RCC 7860 (cell line): ENCODE measurements at places on chromosomes 11 and 22.

- no peak for DNase-seq
These were observed 103.0 kb downstream of the KCNQ1 start for GRCh38 chr11:2547806-2548205.

DNA sequence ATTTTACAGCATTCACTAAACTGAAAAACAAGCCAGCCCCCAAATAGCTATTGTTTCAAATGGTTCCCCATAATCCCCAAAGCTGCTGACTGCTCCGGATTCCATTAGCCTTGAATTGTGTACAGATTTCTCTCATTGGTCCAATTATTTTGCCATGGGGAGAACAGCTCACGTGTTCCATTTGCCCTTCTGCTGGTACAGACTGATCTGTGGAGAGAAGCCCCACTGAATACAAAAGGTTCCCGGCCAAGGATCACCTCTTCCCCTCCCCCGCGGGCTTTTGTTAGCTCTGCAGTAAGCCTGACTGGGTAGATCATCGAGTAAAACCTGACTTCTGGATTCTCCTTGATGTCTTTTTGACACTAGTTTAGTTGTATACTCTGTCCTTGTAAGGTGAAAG lies 9.1 kb upstream of the MAPK8IP1 start:
- DNase-seq = no peak

DNA sequence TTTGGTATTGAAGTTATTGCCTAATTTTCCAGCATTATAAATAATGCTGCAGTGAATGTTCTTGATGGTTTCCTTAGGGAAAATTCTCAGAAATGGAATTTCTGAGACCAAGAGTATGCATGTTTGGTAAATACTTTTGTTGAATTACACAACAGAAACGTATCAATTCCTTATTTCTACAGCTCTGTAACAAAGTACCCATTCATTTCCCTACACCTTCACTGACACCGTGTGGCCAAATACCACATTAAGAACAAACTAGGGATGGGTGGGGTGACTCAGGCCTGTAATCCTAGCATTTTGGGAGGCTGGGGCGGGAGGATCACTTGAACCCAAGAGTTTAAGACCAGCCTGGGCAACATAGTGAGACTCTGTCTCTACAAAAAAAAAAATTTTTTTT lies 21.8 kb downstream of the MCAM start:
- DNase-seq = no peak

DNA sequence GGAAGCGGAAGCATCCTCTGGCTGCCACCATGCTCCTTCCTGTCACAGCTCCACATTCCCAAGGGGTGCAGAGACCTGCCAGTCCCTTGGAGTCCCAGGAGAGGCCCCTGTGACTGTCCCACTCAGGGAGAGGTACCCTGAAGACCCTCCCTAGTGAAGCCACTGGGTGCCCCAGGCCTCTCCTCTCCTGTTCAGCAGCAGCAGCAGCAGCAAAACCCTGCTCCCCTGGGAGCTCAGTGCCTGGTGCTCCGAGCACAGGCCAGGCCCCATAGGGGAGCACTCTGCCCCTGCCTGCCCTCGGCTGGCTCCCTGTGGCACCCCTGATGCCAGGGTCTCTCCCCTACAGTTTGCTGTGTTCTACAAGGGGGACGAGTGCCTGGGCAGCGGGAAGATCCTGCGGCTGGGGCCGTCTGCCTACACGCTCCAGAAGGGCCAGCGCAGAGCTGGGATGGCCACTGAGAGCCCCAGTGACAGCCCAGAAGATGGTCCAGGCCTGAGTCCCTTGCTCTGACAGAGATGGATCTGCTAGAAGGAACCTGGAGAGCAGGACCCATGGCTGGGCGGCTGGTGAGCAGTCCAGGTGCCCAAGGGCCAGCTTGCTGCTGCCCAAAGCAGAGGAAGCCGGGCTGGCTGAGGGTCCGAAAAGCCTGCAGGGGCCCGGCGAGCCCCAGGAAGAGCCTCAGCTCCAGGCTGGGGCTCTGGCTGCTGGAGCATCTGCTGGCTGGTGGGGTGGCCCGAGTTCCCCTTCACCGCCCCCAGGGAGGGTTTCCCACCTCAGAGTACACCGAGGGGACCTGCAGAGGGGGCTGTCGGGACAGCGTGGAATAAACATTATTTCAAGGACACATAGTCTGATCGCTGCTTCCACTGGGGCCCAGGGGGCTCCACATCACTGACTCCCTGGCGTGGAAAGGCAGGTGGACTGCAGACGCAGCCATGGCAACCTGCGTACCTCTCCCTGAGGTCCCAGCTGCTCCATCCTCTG lies 21.3 kb downstream of the TRMU start:
- DNase-seq = no peak

- peak; percentile 25 for DNase-seq
These were observed 7.2 kb downstream of the POLD4 start for GRCh38 chr11:67345920-67346819.

DNA sequence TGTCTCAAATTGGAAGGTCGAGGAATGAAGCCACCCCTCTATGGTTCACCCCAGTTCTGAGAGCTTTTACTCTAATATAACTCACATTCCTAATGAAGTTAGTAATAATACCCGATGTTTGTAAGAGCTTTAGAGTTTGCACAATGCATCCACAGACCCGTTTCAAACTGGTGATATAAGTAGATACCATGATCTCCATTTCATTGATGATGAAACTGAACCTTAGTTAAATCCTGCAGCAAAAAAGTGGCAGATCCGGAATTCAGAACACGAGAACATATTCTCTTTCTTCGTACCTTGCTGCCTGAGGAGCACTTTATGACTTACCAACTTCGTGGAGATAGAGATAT lies 757 bp upstream of the RBFOX2 start:
- DNase-seq = no peak

DNA sequence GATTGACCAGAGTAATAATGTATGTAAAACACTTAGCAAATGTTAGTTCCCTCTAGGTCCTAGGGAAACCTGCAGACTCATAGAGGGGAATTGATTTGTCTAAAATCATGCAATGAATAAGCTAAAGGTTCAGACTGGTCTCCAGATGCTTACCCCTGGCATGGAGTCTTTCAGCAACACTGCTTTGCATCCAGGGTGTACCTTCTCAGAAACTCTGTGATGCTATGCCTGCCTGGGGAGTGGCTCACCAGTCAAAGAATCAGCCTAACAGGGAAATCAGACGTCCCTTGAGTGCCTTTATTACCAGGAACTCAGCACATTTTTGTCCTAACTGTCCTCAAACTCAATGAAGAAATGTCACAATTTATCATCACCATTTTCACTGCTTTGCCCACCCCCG lies 5.9 kb upstream of the UVRAG start:
- no peak for DNase-seq

- DNase-seq = no peak
These were observed at the start of gene BTG4 for GRCh38 chr11:111512296-111513239. TSS of gene BTG4 (minus strand) at chr11:111512386. CDS start at chr11:111498776, 13,610 bp downstream.

DNA sequence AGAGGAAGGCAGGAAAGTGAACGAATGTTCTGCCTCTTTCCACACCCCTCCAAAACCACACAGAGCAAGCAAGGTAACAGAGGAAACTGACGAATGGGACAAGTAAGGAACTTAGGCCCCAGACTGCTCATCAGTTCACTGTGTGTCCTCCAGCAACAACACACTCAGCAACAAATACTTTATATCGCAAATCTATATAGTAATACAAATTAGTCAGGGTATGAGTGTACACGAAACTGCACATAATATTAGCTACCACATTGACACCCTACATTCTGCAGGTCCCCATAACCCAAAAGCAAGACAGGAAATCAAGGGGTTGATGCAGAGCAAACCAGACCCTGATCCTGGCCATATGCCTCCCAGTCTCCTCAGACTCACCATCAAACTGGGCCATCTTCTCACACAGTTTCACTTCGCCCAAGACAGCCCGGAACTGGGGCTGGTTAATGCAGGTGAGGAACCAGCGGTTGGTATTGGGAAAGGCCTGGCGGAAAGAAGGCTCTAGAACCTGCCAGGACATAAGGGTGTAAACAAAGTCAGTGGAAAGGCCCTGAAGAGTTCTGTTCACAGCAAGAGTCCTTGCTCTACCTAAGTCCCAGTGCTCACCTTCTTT lies 6.6 kb downstream of the EEF1G start:
- no peak for DNase-seq

- no peak for DNase-seq
These were observed at the start of gene WBP2NL for GRCh38 chr22:41998361-41999261. TSS of gene WBP2NL (plus strand) at chr22:41998788. CDS start at chr22:41998819, 31 bp downstream.

GRCh38 chr11:2929950-2930703 lies 907 bp upstream of the PHLDA2 start:
- peak; percentile 45 for DNase-seq

DNA sequence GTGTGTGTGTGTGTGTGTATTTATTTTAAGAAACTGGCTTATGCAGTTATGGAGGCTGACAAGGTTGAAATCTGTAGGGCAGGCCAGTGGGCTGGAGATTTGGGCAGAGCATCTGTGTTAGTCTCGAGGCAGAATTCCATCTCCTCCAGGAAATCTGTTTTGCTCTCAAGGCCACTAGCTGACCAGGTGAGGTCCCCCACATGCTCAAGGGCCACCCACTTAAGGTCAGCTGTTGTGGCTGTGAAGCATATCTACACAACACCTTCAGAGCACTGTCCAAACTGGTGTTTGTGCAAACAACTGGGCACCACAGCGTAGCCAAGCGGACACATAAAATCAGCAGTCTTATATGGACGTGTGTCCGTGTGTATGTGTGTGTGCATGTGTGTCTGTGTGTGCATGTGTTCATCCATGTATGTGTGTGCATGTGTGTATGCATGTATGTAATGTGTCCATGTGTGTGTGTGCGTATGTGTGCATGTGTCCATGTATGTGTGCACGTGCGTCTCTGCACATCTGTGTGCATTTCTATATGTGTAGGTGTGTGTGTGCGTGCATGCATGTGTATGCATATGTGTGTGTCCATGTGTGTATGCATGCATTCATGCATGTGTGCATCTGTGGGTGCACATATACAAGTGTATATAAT lies 400.9 kb downstream of the BRD1 start:
- no peak for DNase-seq

- DNase-seq = no peak
These were observed 25.6 kb downstream of the FLI1 start for GRCh38 chr11:128719556-128719824.

DNA sequence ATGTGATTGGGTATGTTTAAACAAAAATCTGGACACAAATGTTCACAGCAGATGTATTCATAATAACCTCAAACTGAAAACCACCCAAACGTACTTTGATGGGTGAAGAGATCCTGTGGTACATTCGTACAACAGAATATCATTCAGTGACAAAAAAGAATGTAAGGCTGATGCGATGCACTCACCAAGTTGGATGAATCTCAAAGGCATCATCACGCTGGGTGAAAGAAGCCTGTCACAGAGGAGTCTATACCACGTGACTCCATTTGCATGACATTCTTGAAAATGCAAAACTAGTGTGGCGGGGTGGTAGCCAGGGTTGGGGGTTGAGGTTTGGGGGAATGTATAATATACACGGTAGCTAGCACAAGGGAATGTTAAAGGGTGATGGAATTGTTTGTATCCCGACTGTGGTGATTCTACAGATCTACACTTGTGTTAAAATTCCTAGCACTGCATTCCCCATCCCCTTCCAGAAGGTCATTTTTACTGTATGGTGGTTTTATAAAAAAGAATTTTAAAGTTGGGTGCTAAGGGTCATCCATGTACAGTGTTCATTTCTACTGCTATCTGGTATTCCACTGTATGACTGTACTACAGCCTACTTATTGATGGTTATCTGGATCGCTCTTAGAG lies 35.0 kb upstream of the SLC25A1 start:
- DNase-seq = no peak

DNA sequence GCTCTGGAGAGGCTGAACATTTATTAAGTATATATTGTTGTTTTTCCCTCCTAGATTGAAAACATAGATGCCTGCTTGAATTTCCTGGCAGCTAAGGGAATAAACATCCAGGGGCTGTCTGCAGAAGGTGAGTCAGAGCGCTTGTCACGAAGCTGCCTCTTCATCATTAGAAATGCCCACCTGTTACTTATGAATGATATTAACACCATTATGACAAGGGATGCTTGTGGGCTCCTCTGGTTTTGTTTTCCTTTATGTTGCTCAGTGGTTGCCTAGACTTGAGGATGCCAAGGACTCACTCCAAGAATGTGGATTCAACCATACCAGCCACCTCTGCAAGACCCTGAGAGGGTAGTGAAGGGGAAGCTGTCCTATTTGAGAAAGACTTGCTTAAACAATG lies 156.2 kb downstream of the NAV2 start:
- DNase-seq = no peak

DNA sequence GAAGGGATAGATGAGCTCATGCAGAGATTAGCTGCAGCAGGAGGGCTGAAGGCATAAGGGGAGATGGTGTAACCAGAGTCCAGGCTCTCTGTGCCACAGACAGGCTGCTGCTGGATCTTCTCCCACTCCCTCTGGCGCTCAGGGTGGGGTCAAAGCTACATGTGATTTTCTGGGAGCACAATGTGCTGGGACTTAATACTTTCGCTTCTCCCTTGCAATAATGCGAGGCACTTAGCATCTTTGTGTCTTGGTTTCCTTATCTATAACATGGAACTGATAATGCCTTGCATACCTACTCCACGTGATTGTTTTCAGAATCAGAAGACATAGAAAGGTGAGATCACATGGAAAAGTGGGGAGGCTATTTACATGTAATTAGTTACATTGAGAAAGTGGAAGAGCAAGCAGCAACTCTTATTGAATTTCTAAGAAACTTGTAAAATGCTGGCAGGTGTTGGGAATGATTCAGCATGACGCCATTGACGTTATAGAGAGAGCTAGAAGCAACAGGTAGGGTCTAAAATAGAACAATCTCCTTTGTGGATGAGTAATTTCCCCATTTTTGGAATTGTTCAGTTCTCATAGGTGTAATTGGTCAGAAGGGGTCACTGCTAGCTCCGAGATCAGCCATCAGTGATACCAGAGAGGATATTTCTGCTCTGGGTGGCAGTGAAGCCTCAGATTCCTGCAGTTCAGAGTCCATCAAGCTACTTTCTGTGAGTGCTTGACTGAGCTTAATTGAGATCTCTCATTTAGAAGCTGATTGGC lies 8.2 kb upstream of the OR9I1 start:
- DNase-seq = no peak

DNA sequence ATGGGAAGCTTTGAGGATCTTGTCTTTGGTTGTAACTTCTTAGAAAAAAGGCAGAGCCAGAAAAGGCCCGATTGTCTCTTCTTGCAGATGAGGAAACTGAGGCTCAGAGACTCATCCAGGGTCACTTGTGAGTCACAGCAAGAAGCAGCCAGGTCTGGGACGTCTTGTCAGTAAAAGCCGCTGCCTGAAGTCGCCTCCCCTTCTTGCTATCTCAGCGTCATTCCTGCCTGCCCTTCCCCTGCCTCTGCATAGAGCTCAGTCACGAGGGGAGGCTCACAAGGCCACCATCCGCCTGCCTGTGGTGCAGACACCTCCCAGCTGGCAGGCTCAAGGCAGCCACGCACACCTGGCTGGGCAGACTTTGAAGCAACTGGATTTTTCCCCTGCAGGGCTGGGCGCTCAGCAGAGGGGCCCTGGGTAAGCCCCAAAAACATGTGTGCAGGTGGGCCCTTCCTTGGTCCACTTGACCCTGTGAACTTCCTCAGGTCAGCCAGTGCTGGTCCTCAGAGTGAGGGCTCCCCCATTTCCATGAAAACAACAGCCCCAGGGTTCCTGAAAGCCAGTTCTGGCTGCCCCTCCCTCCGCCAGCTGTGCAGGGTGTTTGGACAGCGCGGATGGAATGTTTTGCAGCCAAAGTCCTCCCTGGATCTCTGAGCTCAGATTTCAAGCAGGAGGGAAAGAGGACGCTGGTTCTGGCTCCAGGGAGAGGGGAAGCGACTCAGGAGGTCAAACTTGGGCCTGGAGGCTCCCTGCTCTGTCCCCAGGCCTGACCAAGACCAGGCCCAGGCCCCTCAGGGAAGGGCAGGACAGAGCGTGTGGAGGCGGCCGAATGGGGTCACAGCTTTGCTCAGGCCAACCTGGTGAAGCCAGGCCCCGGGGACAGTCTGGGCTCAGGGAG lies 6.0 kb upstream of the RAB3IL1 start:
- no peak for DNase-seq
